Renal pelvis (tissue), 12 donors: ENCODE measurements at places on chromosomes 2 and 18.

- no peak for DNase-seq
These were observed 8.7 kb upstream of the MTERF4 start for GRCh38 chr2:241110607-241111439.

DNA sequence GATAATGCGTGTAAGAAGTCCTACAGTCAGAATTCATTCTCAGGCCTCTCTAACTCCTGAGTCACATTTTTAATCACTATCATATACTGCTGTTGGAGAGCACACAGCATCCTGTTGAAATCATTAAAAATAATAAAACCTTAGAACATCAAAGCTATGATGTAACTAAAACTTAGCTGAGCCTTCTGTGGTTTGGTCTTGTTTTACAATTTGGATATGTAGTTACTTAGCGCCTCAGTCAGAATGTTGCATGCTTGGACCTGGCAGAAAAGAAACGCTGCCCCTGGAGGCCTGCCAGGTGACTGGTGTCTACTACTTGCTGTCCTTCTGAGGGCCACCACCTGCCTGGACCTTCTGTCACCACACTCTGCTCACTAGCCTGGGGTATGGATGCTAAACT is 261.1 kb upstream of the RASGRP3 start:
- DNase-seq = no peak

- no peak for DNase-seq
These were observed 213.2 kb upstream of the ARL4C start for GRCh38 chr2:234710066-234710465.

DNA sequence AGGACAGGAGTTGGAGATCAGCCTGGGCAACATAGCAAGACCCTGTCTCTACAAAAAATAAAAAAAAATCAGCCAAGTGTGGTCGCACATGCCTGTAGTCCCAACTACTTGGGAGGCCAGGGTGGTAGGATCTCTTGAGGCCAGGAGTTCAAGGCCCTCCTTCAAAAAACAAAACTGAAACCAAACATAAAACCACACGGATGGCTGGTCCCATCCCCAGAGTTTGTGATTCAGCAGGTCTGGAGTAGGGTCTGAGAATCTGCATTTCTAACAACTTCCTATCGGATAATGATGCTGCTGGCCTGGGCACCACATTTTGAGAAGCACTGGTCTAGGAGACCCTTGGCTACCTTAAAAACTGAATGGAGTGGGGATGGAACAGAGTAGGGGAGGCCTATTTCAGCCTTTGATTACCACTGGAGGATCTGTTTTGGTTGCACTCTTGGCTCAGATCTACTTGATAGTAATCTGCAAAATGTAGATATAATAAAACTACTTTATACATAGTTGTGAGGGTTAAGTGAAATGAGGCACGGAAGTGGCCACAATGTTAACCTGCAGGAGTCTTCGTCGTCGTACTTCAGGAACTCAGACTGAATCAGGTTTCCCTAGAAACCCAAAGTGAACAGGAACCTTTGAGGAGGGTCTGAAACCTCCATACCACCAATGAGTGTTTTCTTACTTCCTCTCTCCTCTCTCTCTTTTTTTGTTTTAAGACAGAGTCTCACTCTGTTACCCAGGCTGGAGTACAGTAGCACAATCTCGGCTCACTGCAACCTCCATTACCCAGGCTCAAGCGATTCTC is 25.5 kb upstream of the NFE2L2 start:
- no peak for DNase-seq

DNA sequence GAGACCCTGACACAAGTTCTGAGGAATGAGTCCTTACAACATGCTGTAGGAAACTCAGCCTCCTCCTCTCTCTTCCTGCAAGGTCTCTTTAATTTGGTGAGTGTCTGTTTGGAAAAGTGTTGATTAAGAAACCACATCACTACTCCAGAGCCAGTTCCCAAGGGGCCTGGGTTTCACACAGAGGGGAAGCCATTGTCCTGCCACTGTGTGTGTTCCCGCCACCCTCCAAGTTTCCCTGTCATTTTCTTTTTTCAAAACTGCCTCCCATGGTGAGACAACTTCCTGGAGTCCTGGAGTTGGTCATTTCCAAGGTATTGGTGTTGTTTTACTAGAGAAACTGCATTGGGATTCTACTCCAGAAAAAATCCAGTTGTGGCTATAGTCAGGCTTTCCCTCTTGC is 232.0 kb upstream of the PARD3B start:
- DNase-seq = no peak

DNA sequence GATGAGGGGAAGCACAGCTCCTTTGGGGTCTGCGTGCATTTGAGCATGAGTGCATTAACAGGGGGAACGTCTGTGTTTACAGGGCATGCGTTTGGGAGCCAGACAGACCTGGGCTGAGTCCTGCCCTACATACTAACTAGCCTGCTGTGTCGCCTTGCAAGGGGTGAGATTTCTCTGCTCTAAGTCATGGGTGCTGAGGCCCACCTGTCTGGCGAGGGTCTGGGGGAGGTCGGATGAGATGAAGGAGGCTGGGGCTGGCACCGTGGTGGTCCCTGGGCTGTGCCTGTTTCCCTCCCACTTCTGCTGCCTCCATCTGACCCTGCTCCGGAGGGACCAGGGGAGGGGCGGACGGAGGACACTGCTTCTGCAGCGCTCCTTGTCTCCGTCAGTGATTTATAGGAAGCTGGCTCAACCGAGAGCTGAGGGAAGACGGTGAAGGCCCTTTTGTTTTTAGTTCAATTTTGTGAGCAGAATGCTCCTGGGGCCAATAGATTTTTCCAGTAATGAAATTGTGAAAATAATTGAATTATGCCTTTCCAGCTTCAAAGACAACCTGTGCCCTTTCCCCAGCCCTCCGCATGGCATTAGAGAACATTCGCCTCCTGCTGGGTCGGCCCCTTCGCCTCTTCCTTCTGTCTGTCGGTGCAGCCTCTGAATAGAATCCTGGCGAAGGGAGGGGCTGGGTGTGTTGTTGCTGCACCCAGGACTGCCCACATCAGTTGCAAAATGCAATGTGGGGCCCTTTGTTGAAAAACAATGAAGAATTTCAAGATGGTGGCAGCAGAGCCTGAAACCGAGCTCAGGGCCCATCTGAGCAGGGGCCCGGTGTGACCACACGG is 49.7 kb downstream of the RRM2 start:
- no peak for DNase-seq

DNA sequence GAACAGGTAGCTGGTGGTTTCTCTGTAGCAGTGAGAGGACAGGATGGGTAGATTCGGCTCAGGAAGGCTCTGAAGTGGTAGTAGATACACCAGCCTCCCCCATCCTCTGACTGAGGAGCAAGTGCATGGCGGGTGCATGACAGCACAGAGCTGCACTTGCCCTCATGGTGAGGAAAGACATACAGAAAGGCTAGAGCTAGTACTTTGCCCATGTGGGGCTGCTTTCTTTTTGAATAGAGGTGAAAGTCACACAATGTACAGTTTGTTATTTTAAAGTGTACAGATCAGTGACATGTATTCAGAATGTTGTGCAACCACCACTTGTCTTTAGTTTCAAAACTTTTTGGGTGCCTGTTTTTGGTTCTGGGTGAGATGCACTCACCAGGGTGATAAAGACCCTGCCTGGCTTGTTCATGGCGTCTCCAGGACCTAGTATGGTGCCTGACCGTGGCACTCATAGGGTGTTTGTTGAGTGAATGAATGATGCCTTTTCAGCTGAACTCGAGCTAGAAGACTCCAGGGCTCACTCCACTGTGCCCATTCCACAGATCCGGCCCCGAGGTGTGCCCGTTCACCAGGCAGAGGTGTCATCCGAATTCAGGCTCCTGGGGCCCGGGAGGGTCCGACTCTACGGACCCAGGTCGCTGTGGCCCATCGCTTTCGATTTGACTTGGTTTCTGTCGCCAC is 421 bp upstream of the VAMP5 start:
- DNase-seq = no peak

DNA sequence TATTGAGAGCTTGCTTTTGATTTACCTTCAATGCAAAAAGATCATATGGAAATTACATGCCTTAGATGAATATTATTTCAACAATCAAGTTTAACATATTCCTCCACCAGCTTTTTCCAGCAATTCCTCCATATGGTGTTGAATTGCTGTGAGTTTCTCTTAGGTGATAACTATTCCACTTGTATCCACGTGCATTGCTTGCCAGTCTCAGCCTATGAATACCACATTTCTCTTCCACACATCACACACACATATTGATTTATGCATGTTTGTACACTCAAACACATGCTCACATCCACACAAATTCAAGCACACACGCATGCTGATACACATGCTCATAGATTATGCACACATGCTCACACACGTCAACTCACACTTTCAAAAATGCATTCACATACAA is 770.0 kb upstream of the LINC00305 start:
- no peak for DNase-seq

- no peak for DNase-seq
These were observed 122.6 kb upstream of the SPRED2 start for GRCh38 chr2:65554765-65555591.

- DNase-seq = no peak
These were observed 17.0 kb upstream of the MBD2 start for GRCh38 chr18:54241483-54241882.

DNA sequence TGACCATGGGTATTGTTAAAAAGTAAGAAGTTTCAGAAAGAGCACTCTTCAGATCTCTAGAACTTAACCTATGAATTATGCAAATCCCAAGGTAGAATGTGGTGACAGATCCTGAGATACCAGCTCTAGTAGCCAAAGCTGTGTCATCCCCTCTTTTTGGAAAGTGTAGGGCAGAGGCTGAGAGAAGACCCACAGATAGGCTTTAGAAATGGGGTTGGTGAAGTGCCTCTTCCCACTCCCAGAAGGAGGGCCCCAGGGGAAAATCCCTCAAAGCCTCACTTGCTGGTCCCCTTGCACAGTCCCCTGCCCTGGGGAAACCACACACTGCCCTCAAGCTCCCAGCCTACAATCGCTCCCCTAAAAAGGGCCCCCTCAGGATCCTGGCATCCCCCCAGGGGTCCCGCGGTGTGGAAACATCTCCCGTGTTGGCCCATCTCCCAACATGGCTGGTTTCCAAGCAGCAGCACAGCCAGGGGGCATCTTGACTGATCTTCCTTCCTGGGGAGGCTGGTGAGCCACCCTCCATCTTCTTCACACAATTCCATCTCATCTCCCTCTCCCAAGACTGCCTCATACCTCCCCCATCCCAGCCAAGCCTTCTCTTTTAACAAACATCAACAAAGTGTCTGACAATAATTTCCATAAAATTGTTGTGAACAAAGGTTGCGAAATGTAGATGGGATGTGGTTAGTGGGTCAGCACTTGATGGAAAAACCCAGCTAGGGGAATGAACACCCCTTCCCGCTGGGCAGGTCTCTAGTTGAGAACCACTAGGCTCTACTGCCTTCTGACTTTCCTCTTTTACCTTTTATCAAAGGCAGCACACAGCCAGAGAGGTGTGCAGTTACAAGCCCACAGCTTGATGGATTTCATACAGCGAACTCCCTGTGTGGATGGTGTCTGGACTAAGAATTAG is 25.1 kb downstream of the MAL start:
- DNase-seq = no peak

DNA sequence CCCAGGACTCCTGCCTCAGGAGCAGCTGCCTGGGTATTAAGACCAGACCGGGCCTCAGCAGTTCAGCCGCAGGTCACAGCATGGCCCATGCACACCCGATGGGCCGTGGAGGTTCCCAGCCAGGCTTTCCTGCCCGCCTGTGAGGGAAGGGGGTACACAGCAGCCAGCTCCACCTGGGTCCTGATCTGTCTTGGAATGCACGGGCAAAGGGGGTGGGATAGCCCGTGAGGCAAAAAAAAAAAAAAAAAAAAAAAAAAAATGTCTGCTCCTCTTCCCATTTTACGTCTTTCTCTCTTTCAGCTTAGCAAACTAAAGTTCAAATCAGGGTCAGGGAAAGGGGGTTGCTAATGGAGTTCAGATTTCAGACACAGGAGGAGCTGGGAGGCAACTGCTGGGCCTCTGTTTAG is 385.2 kb downstream of the TNS1 start:
- DNase-seq = peak; percentile 76

DNA sequence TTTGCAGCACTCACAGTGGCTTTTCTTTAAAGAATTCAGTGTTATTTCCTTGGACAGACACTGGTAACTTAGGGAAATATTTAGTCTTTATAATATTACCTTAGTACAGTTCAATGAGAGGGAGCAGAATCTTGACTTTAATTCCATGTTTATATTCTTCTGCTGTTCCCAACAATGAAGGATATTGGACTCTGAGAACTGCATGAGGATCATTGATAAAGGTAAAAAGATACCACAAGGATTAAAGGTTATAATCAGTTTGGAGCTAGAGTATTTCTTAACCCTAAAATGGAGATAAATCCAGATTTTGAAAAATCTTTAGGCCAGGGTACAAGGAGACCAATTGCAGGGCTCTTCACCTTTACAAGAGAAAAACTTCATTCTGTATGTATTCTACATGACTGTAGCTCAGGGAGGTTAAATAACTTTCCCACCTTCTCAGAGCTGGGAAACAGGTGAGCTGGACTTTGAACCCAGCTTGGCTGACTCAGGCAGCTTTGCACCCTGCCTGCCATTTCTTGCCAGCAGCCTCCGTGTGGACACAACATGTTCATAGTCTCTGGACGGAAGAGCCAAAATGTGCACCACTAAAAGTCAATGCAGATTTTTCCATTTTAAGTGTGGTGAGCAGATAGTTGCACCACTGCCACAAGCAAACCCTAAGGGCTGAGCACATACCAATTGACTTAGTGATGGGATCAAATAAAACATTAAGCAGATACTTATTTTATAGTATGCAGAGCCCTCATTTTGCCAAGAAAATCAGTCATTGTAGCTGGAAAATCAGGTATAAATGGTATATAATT is 26.7 kb downstream of the UPP2 start:
- DNase-seq = no peak

DNA sequence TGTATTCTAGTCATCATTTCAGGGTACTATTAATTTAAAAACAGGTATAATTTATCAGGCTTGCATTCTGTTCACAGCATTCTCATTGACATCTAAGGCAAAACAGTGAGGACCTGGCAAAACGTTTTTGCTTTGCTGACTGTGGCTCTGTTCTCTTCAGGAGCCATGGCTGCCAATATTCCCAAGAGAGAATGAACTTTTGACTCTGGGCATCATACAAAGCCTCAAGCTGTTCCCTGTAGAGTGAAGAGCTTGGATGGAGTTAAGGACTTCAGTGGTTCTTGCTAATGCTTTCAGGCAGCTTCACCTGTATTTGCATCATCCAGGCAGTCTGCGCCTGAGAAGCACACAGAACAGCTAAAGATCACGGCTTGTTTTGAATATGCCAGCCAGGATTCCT is 65.9 kb upstream of the CAVIN2 start:
- DNase-seq = no peak

DNA sequence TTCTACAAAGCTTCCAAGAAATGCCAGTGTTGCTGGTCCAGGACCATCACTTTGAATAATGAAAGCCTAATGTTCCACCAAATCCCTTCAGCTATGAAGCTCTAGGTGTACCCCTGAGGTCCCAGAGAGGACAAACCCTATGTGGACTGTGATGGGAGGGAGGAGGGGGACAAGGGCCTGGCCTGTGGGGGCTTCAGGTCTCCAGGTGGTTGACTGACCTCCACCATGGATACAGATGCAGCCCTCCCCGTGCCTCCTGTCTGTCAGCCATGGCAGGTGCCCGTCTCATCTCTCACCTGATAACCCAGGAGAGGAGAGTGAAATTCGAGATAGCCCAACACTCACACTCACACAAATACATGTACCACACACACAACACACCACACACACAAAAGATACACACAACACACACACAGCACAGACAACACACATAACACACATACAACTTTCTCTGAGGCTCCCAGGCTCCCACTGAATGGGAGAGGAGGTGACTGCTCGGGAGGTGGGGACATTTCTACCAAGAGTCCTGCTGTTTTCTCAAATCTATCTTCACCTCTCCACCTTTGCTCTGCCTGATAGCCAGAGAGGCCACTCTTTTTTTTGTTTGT is 12.8 kb upstream of the RHOB start:
- DNase-seq = no peak
